Right lobe of liver (tissue), 6 donors: ENCODE measurements at places on chromosomes 12 and 14. TPM values are rescaled to one million over a fixed set of nuclear protein-coding genes. Genes with fewer than 3 reads are reported as not detected.

The KCNK10 gene
- total RNA-seq: not detected

The B3GNT4 gene
- 0.42 TPM for total RNA-seq

The SLC4A8 gene
- 0.20 TPM for total RNA-seq

The SLC6A15 gene
- not detected for total RNA-seq

The G2E3 gene
- total RNA-seq: 6.4 TPM
